ENCODE measurements at places on chromosomes 2 and 18. TPM values are rescaled to one million over a fixed set of nuclear protein-coding genes. Genes with fewer than 3 reads are reported as not detected.

The POTEC gene
- not detected for total RNA-seq

The TUBA4B gene
- not detected for total RNA-seq

The ZSWIM2 gene
- total RNA-seq: not detected

The HOXD1 gene
- total RNA-seq: not detected

All from HFFc6 (cell line).